ENCODE measurements at places on chromosomes 5 and 9.

- peak; percentile 43 for DNase-seq
These were observed 646 bp downstream of the CARNMT1 start for GRCh38 chr9:75027187-75028107.

DNA sequence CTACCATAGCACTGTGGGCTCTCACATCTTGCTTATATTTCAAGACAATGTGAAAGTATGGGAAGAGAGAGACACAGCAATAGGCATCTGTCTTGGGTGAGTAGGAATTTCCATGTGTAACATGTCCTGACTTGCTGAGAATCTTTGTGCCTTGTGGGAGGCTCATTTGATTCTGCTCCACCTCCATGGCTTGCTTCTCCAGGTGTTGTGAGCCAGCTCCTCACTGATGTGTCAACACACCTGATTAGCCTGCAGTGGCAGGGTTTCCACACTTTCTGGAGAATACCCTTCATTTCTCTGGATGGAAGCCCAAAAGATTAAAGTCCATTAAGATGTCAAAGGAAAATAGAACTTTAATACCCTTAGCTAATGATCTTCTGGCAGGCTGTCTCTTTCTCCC lies 613.6 kb downstream of the ZNF608 start:
- DNase-seq, result no peak

DNA sequence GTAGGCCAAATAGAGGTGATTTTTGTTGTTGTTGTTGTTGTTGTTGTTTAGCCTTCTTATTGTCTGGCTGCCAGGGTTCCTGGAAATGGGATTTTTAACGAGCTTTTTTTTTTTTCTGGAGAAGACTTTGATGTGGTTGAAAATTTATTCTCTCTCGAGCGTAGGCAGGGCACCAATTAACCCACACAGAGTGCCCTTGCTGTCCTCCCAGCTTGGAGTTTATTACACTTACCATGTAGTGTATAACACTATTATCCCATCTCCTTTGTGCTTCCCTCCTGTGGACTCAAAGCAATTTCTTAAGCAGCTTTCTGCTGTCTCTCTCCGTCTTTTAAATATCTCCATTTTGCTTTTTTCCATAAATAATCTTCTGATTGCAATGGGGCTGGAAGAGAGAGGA lies 57.4 kb downstream of the OR2K2 start:
- DNase-seq, result no peak

GRCh38 chr5:95821110-95822021 lies 1.2 kb downstream of the GLRX start:
- no peak for DNase-seq

GRCh38 chr9:24035816-24036215 lies 209.8 kb upstream of the ELAVL2 start:
- no peak for DNase-seq

GRCh38 chr9:7676609-7677156 lies 122.9 kb downstream of the DMAC1 start:
- DNase-seq, result no peak
